GM10248 (cell line): ENCODE measurements at places on chromosomes 4 and X.

DNA sequence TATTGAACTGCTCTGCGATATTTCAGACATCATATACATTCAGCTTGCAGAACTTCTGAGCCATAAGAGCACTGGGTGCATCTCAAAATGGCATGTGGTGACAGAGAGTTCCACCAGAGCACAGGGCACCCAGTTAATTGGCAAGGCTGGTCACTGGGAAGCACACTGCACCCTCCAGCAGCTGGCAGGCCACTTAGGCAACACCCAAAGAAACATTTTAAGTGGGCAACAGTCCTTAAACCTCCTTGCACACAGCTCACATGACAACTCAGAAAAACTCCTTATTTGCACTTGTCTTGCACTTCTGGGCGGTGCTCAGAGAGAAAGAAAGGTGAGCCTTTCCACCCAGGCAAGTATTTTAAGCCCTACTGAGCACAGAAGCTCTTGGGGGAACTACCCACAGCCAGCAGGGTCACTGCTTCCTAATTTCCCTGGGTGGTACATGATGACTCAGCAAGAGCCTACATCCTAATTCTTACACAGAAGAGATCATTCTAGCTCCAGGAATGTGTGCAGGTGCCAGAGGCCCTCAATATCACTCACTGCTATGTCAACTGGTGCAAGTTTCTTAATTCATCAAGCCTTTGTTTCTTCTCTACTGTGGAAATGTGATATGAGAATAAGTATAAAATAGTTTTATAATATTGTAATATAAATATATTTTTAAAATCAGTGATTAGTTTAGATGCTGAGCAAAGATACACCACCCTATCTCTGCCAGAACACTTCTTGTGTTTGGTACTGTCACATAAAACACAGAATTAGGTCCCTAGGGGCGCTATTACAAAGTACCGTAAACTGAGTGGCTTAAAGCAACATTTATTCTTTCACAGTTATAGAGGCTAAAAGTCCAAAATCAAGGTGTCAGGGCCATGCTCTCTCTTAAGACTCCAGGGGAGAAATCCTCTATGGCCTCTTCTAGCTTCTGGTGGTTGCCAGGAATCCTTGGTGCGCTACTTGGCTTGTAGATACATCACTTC, 155.1 kb upstream of the PPARGC1A start:
- no peak for DNase-seq

GRCh38 chr4:121989715-121990114, 37.9 kb upstream of the TRPC3 start:
- DNase-seq, result no peak

DNA sequence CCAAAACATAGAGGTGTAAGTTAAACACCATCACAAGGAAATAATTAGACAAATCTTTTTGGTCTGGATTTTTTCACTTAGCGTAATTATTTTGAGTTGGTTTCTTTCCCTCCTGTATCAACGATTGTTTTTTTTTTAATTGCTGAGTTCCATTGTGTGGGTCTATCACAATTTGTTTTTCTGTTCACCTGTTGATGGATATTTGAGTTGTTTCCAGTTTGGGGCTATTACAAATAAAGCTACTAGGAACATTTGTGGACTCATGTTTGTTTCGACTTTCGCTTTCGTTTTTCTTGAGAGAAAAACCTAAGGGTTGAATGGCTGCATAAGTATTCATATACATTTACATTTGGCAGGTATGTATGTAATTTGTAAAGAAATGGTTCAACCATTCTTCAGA, 20.4 kb upstream of the FBXW7 start:
- no peak for DNase-seq

GRCh38 chr4:177080388-177080787, 229.3 kb upstream of the NEIL3 start:
- no peak for DNase-seq

DNA sequence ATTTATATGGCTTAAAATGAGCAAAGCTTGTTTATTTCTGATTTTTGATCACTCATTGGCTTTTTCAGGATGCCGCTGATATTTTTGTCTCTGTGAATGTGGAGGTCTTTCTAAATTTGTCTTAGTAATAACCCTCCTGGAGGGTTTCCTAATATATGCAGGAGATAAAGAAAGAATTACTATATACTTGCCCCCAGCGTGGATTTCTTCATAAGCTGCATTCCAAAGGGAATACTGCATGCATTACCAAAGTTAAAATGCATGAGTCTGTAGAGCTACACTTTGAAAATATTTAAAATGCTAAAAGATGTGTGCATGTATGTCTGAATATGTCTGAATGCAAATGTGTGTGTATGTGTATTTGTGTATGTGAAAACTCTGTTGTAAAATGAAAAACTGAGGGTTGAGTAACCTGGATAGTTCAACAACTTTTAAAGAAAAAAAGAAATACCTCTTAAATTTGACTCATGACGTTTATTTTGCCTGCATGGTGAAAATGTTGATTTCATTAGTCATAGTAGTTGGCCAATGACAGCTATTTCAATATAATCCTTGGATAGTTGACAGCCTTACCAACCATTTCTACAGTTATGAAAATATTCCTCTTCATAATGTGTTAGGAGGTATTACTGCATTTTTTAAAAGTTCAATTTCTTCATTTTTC, 113.2 kb upstream of the ZNF827 start:
- no peak for DNase-seq

DNA sequence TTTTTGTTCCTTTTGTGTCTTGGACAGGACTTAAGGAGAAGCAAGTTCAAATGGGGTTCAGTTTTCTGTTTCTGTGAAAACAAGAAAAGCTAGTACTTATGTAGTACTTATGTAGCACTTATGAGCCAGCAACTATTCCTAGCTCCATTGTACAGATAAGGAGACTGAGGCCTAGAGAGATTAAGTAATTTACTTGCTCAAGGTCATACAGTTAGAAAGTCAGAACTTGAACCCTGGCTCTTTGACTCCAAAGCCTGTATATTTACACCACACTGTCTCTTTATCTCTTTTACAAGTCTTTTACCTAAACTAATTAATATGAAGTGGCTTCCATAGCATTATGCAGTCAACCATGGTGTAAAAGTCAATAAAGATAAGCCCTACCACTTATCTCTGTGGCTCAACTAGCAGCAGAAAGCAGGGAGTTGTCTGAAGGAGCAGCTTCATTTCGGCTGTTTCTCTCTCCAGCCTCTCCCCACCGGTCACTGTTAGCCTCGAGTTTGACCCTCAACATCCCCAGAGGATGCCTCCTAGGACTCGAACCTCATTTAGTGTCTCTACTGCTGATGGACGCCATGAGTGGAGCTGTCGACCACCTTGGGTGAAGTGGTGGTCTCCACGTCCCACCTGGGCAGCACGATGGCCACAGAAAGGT, 209.9 kb downstream of the SHROOM3 start:
- DNase-seq, result no peak

DNA sequence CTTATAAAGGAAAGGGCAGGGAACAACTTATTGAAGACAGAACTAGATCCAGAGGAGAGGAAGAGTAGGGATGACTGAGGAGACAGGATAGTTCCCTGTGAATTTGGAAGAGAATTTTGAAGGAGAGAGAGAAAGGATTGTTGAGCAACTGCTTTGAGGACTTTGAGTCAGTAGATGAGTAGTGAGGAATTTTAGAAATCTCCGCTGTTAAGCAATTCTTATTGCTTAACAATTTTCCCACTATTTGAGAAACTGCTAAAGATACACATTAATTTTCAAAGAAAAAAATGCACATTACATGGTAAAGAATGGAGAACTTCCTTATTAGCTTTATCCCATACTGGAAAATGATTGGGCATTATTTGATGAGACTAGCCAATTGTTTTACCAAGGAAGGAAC, 116.3 kb upstream of the NRK start:
- DNase-seq, result no peak

DNA sequence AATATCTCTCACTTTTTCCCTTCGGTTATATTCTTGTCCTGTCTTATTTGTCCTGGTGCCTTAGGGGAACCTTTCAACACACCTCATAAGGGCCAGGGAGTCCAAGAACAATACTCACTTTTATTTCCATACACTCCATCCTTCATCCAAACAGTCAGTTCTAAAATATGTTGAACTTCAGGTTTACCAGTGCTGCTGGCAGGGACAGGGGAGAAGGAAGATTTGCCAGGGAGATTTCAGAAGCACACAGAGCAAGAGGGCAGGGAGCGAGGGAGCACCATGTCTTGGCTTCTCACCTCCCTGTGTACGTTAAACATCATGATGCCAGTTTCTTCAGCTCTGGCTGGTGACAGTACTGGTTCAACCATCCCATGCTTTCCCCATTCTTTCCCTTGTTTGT, 631.1 kb upstream of the FAT1 start:
- DNase-seq, result no peak

GRCh38 chr4:110617075-110617640, 5.7 kb downstream of the PITX2 start:
- no peak for DNase-seq

GRCh38 chr4:112279882-112280315, 5.8 kb downstream of the TIFA start:
- DNase-seq, result no peak

- no peak for DNase-seq
Observed at GRCh38 chr4:122163301-122163700, 11.2 kb downstream of the BLTP1 start.

- no peak for DNase-seq
Observed at GRCh38 chr4:825971-826330, at the start of gene CPLX1. TSS of gene CPLX1 (minus strand) at chr4:826129. CDS start at chr4:824522, 1,607 bp downstream.

- no peak for DNase-seq
Observed at GRCh38 chr4:95517576-95518345, 31.0 kb downstream of the UNC5C start.

DNA sequence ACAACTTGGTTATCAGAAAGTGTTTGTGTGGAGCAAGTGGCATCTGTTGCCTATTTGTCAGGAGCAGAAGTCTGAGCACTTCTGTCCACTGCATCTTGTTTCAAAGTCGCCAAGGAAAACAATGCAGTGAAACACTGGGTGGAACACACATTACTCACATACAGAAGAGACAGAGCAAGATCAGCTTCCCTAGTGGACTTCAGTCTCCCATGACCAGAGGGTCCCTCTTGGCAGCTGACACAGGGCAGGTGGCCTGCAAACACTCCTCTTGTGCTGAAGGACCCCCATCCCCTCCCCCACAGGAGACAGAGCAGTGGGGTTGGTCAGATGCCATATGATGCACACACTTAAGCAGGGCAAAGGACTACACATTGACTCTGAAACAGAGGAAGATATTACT, 3.6 kb upstream of the BBS12 start:
- DNase-seq, result no peak

DNA sequence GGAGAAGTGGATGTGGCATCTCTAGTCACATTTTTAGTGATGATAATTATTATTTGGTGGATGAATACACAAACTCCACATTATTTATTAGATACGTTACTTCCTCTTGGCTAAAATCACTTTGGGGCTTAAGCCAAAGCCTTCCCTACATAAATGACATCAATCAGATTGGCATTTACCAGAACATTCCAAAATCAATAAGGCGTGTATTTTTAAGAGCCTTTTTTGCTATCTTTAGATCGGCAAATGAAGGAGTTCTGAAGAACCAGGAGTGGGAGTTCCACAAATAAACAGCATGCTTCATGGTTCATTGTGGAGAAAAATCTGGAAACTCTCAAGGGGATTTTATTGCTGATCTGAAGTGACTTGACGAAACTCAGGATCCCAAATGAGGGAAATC, 89.7 kb downstream of the AMELX start:
- DNase-seq, result no peak

GRCh38 chr4:101792056-101792590, 1.6 kb downstream of the BANK1 start:
- no peak for DNase-seq

DNA sequence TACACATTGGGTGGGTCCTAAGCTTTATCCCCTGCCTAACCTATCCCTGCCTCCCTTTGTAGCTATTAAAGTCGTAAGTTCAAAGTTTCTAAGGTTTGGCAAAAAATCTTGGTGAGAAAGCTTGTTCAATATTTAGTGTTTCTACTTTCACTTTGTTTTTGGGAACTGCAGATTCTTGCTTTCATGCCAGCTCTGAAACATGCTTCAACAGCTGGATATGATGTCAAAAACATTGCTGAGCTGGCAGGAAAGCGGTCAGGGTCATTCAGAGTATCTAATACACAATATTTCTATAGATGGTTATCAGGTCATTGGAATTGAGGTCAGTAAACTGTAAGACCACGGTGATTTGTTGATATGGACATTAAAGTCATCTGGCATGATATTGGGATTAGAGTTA, 19.7 kb downstream of the CENPI start:
- no peak for DNase-seq

GRCh38 chrX:9683350-9683749, 82.3 kb downstream of the GPR143 start:
- no peak for DNase-seq

- no peak for DNase-seq
Observed at GRCh38 chrX:153499341-153499740, 4.6 kb downstream of the BGN start.

DNA sequence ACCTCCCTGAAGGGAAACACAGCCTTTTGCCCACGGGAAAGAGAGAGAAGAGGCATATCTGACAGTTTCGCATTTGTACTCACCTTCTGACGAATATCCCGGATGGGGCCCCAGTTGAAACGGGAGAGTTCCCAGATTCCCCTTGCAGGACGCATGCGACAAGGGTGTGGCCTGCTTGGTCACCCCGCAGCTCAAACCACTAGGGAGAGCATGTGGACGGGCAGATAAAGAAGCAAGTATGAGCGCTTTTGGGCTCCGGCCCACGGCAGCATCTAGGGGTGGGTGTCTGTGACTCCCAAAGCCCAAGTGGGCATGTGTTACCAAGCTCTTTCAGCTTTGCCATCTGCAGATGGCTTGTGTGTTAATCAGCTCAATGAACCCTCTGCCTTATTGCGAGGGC, 70.1 kb upstream of the MED14 start:
- DNase-seq, result no peak
